ENCODE measurements at places on chromosomes 3 and 15.

GRCh38 chr15:33115191-33115861, 79.2 kb downstream of the FMN1 start:
- no peak for DNase-seq

DNA sequence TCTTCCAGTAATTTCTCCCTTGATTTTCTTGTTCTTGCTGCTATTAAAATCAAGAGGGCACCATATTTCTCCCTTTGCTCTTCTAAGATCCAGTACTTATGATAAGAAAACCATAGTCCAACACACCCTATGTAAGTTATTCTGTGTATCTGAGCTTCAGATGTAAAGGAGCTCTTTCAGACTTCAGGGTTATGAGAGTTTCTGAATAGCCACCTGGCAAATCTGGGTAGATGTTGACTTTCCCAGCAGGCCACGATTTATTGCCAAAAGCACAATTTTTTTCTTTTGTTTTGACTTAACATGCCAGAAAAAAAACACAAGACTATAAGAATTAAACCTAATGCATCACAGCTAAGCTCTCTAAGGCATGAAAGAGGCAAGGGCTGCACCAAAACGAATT, 1045.0 kb downstream of the FHIT start:
- no peak for DNase-seq

- no peak for DNase-seq
Measured at GRCh38 chr3:17683542-17684207, 58.8 kb downstream of the TBC1D5 start.

- no peak for DNase-seq
Measured at GRCh38 chr3:65723985-65724384, 314.7 kb downstream of the MAGI1 start.

- no peak for DNase-seq
Measured at GRCh38 chr3:11606090-11606784, 37.5 kb downstream of the VGLL4 start.

GRCh38 chr15:94412979-94413746, 181.8 kb downstream of the MCTP2 start:
- DNase-seq: peak; percentile 47

- DNase-seq: no peak
Measured at GRCh38 chr3:105502333-105502732, 135.6 kb downstream of the ALCAM start.

DNA sequence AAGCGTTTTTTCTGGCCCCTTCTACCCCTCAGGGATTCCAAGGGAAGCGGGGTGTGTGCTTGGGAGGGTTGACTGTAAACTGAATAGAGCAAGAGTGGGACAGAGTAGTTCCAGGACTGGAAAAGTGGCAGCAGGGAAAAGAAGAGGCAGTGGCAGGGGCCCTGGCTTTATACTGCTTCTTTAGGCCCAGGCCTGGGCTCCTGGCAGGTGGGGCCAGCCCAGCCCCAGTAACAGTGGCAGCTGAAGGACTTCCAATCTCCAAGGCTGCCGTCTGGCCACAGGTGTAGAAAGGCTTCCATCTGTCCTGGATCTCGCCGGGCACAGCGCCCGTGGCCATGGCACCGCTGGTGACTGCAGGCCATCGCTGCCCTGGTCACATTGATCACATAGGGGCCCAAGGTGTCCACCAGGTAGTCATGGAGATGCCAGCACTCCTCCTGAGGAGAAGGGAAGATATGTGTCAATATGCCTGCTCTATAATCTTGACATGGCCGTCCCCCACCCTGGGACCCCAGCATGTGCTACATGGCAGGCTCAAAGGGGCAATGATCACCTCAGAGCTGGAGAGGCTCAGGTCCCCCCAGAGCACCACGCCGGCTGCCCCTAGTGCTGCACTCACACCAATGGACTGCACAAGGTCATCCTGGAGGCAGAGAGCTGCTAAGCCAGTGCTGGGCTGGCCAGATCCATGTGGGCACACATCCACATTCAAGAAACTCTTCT, 1.0 kb upstream of the IFRD2 start:
- no peak for DNase-seq

GRCh38 chr3:70999730-71000129, 583.8 kb downstream of the FOXP1 start:
- DNase-seq: no peak

GRCh38 chr3:125128861-125129501, 73.2 kb upstream of the HEG1 start:
- peak; percentile 81 for DNase-seq

DNA sequence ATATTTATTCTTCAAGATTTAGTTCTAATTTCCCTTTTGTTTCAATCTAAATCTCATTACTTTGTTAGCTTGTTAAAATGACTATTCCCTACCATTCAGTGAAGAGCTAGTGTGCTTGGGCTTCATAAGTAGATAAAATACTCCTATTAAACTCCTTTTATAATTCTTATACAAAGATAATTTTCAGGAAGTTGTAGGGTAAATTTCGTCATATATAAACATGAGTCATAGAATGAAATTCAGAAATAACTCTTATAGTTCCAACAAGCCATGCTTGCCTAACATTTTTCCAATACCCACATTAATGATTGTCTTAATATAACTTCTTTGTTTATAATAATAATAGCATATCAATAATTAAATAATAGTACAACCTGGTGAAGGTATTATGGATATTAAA, 407.3 kb downstream of the NAALADL2 start:
- no peak for DNase-seq

GRCh38 chr15:84778194-84778593, 29.8 kb downstream of the ZNF592 start:
- DNase-seq: no peak

DNA sequence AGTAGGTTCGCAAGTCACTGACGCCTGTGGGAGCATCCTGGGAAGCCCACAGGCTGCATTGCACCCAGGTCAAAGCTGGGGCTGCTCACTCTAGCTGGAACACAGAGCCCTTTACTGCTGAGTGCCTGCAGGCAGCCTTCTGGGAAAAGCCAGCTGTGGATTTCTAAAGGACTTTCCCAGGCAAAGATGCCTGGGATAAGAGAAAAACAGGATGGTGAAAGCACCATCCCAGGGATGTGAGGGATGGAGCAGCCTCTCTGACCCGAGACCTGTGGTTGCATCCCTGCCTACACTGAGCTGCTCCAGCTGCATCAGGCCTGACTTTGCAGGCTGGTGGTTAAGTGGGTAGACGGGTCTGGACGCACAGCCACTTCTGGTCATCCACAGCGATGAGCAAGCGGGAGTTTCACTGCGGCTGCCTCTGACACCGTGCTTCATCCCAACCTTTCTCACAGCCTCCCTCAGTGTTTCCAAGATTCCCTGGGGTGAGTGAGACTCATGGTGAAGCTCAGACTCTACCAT, 52.5 kb upstream of the AMOTL2 start:
- DNase-seq: no peak

GRCh38 chr3:100155128-100155527, 40.8 kb upstream of the FILIP1L start:
- DNase-seq: no peak

- DNase-seq: no peak
Measured at GRCh38 chr15:68580883-68581155, 2.0 kb downstream of the CORO2B start.

DNA sequence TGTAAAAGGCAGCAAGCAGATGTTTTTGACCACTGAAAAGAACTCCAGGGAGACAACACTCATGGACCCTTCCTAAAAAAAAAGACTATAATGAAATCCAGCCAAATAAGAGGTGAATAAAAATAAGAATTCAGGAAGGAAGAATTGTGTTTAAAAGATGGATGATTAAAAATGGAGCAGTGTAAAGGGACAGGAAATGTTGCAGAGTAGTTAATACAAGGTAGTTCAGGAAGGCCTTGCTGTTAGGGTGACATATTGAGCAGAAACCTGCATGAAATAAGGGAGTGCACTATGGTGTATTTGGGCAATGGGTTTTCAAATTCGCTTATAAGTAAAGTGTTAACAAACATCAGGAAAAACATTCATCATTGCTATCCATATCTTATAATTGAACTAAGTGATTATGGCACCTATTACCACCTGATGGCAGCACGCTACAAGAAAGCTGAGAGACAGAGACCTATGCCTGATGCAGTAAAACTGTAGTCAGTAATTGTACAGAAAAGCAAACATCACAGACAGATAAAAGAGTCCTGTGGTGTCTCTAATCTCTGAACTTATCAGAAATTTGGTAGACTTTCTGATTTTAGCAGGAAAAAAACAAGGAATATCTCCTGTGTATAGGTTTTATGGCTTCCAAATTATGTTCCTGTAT, 5.8 kb upstream of the DBR1 start:
- DNase-seq: peak; percentile 67

GRCh38 chr15:44535523-44536301, 1.2 kb upstream of the EIF3J start:
- DNase-seq: peak; percentile 42

DNA sequence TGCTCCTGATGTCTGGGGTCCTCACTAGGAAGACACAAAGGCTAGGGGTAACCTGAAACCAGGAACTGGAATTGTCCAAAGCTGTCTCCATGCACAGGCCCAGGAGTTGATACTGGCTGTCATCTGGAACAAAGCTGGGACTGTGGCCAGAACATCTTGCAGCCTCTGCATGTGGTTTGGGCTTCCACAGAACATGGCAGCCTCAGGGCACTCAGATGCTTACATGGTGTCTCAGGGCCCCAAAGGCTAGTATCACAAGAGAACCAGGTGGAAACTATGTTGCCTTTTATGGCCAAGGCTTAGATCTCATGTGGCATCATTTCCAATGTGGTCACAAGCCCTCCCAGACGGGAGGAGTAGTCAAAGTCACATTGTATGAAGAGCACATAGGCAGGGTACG, 335.2 kb upstream of the TRIM42 start:
- no peak for DNase-seq

DNA sequence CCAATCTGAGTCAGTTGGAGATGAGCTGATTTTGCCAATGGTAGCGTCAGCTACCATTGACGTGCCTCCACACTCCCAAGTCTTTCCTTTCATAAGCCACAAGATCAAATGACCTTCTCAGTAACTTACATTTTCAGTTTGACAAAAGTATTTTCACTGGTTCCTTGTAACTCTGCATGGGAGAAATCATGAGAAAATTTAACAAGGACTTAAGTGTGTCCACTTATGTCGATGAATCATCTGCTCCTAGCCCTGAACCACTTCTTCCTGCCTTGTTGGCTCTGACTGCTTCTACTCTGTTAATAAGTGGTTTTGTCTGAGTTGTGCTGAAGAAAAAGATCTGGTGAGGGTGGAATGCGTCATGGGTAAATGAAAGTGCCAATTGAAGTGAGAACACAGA, 101.2 kb downstream of the NFKBIZ start:
- no peak for DNase-seq

DNA sequence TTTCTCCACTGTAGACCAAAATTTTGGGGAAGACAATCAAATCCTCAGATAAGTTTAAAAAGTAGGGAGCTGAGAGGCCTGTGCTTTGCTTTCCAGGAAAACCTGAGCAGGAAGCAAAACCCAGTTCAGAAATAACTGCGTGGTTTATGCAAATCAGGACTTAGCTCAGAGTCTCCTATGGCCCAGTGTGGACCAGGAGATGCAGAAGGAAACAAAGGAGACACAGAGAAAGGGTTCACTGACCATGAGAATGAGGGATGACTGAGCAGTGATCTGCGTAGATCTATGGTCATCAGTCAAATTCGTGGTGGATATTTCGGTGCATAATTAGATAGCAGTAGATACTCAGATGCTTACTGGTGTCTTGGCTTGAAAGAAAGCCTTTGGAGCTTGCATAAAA, 196.6 kb downstream of the TPRG1 start:
- no peak for DNase-seq

DNA sequence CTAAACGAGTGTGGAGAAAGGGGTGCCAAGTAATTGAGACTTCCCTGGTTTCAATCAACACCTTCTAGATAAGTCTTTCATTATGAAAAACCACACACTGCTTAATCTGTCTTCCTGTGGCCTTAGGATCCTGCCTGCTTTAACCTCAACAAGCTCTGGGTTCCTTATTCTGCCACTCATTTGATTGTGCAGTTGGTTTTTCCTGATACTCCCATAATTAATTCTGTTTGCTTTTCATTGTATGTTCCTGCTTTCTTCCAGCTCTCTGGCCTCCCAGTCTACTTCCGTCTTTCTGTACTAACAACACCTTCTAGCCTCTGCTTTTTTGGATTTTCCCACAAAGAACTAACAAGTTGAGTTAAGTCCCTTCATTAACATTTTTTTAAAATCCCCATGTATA, 20.2 kb upstream of the GCNT3 start:
- DNase-seq: no peak

- DNase-seq: no peak
Measured at GRCh38 chr3:188452158-188452772, 298.3 kb downstream of the LPP start.

GRCh38 chr15:29863438-29863837, 41.2 kb upstream of the TJP1 start:
- no peak for DNase-seq
